ENCODE measurements at places on chromosomes 2 and 18.

- no peak for DNase-seq
Observed at GRCh38 chr18:48375150-48375800, 33.9 kb downstream of the ZBTB7C start.

- no peak for DNase-seq
Observed at GRCh38 chr18:62585274-62586150, 62.7 kb downstream of the ZCCHC2 start.

DNA sequence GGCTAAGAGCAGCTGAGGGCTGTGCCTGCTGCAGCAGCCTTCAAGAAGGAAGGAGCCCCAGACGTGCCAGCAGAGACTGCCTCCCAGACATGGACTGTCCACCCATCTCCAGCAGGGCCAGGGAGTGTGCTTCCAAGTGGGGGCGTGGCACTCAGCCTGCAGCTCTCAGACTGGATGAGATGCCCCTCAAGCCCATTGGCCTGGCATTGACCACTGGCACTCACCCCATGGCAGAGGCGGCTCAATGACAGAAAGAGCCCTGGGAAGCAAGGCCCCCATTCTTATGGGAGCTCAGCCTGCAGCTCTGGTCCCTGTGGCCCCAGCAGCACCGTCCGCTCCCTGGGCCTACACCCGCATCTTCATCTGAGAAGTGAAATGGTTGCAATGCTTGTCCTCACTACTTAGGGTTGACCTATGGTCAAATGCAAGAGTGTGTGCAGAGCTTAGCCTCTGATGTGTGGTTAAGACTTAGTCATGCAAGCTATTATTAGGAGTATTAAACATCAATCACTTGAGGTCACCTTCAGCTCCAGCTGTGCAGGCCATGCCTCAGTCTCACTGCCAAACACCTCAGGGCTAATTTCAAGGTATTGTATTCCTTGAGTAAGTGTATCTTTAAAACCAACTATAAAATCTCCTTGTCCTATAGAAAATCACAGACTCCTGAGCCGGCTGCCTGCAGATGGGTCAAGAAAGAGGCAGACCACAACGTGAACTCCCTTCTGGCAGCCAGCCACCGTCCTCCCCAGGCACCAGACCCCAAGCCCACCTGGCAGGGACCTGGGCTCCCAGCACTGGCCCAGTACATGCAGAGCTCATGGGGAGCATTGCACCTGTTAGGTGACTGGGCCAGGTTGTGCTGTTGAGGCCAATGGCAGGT lies 194.8 kb downstream of the NDUFA10 start:
- DNase-seq, result no peak

DNA sequence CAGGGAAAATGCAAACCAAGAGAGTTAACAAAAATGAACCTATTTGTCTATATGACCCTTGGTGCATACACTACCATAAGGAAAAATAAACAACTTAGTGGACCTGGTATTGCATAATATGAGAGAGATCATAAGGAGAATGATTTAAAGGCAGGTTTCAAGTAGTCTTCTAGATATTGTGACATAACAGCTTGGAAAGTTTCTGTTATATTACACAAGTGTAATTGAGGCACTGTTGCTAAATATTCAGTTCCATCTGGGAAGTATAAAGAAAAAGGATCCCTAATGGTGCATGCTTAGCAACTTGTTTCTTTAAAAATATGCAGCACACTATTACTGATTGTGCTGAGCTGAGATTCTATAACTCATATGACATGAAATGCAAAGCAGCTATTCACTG lies 252.2 kb upstream of the SPHKAP start:
- no peak for DNase-seq

DNA sequence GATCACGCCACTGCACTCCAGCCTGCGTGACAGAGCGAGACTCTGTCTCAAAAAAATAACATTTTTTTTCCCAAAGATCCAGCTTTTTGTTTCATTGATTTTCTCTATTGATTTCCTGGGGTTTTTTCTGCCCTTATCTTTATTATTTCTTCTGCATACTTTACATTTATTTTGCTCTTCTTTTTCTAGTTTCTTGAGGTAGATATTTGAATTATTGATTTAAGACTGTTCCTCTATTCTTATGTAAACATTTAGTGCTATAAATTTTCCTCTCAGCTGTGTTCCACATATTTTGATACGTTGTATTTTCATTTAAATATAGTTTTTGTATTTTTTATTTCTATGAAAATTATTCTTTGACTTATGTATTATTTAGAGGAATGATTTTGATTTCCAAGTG lies 89.8 kb downstream of the TEX51 start:
- no peak for DNase-seq

- DNase-seq, result no peak
Observed at GRCh38 chr18:2848247-2849246, 1.7 kb downstream of the EMILIN2 start.

DNA sequence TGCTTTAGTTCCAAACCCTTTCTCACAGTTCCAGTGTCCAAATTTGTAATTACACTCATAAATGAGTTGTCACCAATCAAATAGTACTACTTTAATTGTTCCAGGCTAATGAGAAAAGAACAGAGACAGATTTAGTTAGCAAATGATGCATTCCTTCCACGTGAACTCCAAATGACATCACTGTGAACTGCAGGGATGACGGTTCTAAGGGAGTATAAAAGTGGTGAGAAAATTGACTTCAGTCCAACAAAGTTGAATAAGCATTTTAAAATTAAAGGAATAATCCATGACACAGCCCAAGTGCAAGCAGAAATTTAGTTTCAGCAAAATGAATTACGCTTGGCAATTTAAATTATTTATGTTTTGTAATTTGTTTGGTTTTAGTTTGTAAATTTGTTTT lies 102.0 kb upstream of the LRATD1 start:
- DNase-seq, result no peak

- DNase-seq, result no peak
Observed at GRCh38 chr18:5914951-5915350, 19.6 kb upstream of the TMEM200C start.

GRCh38 chr18:69022426-69022825 lies 224.5 kb downstream of the CCDC102B start:
- peak; percentile 23 for DNase-seq

Measured in fibroblast of pulmonary artery (primary cell).